ENCODE measurements at places on chromosomes 1 and 21.

DNA sequence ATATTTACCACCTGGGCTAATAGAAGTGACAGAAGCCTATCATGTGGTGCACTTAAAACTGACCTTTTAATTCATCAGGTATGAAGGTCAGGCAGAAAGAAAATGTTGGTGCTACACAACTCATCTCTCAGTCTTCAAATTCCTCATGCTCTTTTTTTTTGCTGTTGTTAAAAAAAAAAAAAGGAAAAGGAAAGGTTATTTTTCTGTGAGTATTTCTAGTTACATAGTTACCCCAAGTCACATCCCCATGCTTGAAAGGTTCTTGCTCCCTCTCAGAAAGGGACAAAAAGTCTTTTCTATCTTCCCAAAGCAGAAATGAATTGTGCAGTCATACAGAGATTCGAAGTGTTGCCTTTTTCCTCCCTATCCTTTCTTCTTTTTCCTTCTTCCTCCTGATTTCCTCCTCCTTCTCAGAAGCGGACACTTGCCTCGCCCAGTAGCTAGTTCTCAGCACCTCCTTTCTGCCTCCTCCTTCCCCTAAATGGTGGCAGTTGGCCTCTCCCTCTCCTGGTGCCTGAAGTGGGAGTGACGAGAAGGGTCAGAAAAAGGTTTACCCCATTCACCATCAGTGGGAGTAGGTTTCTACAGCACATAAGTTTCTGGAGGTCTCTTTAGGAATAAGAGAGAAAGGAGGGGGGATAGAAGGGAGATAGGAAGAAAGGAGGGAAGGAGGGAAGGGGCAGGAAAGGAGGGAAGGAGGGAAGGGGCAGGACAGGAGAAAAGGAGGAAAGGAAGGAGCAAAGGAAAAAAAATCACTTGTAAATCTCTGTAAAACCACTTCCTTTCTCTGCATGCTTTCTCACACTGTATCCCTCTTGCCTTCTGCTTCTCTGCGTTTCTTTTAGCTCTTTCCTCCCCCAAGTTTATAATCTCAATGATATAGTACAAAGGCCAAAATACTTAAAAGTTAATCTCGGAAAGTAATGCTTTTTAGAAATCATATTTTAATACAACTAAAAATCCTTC lies 20.4 kb upstream of the C1orf105 start:
- DNase-seq, result no peak

GRCh38 chr1:213041443-213041842 lies 9.6 kb upstream of the RPS6KC1 start:
- DNase-seq, result peak; percentile 51

- no peak for DNase-seq
Observed at GRCh38 chr1:209012443-209013196, 570.9 kb upstream of the CAMK1G start.

DNA sequence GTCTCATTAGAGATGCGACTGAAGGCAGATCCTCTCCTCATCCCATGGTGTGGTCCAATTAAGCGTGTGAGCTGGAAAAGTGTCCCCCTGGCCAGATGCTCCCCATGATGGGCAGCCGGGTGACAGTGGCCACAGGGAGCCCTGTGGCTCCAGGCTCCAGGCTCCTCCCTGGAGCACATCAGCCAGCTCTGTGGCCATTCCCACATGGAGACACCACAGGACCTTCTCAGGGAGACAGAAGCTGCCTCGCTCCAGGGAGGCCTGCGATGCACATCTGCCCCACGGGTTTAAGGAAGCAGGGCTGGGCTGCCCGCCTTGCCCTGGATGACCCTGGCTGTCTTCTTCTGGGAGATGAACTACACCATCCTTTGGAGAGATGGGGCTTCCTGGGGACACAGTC lies 99.9 kb upstream of the TLR5 start:
- no peak for DNase-seq

GRCh38 chr1:180540697-180541594 lies 17.8 kb upstream of the OVAAL start:
- peak; percentile 64 for DNase-seq

DNA sequence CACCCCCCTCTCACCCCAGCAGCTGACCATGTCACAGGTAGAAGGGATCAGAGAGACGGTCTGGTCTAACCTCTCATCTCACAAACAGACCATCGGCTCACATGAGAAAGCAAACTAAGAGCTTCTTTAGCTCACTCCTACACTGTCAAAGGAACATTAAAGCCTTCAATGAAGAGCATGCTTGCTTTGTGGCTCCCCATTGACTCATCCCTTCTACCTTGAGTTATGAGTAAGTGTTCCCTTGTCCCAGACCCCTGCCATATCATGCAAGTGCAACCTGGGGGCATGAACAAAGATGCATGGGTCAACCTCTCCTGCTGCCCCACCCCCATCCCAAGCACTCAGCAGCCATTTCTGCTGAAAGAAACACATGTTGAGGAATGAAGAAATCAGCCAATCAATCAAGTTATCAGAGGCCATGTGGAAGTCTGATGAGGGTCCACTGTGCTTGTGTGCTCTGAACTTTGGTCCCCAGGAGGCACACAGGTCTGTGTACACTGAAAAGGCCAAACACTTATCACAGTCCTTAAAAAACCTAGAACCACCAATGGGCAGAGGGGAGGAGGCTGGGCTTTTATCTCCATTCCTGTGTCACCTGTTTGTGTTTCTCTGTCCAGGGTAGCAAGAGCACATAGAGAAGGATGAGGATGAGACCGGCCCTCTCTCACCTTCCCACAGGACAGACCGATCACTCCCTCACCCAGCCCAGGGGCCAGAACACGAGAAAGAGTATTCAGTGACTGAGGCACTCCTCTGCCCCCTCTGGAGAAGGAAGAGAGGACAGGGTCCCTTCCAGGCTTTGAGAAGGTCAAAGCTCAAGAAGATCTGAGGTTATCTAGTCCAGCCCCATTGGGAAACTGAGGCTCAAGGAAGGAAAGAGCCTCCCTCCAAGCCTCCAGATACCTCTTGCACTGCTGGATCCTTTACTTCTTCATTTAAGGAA lies 9.5 kb downstream of the ETNK2 start:
- no peak for DNase-seq

DNA sequence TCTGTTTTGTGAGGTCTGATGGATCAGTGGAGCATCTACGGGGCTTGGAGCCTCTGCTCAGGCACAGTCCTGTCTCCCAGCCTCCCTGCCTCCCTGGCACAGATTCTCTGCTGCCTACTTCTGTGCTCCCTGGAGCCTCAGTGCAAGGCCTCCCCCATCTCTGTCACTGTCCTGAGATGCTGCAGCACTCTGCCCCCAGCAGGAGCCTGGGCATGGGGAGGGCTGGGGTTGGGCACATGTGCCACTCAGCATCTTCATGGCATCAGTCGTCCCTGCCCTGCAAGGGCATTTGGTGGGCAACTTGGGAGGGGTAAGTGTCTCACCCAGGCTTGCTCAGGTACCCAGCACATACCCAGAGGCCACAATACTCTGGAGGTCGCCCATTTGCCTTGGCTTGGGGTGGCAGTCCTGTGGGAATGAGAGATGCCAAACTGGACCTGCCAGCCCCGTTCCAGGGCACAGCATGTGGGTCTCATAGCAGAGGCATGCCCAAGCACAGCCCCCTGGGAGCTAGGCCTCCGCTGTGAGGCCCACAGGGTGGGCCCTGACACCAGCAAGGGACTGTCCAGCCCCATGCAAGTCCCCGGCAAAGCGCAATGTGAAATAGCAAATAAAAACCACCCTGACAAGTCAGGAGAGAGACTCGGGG lies 28.7 kb downstream of the PADI3 start:
- DNase-seq, result no peak
